NCI-H1417 treated with DMSO at 0.1 percent for 48 hours (cell line): ENCODE measurements at places on chromosomes 3 and 15.

- no peak for DNase-seq
Observed at GRCh38 chr3:48993834-48994233, 3.8 kb downstream of the P4HTM start.

DNA sequence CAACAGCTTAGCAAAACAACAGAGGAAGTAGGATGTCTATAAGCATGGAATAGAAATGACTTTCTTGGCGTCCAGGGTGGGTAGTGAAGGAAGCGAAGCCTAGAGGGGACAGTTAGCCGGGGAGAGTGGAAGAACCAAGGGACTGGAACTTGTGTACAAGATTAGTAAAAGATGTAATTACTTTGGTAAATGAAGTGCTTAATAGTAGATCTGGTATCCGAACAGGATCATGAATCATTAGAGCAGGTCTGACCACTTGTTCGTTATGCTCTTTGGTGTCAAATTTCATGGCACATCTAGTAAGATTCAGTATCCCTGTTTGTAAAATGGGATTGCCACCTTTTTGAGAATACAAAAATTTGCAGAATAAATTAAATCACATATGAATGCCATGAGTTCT is 112.5 kb upstream of the MLF1 start:
- DNase-seq = peak; percentile 67

- DNase-seq = no peak
Observed at GRCh38 chr3:100213891-100214573, 46.8 kb upstream of the TBC1D23 start.

- no peak for DNase-seq
Observed at GRCh38 chr3:33027091-33027490, 69.9 kb downstream of the GLB1 start.

GRCh38 chr3:101243285-101244211 is 76.8 kb downstream of the IMPG2 start:
- no peak for DNase-seq

GRCh38 chr3:14562121-14562890 is 22.2 kb upstream of the GRIP2 start:
- no peak for DNase-seq

DNA sequence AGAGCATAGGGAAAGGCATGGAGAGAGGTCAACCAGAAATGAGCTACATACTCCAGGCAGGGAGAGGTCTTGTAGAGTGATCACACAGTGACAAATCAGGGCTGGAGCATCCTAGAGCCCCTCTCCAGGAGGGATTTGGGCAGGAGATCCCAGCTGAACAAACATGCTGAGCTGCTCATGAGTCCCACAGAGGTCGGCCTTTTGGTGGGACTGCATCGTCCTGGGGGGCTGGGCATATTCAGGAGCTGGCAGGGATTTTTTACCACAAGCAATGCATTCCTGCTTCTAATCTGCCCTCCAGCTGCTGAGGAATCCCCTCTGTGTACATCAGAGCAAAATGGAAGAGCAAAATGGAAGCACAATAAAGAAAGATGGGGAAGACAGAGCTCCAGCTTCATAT is 94.9 kb downstream of the NTRK3 start:
- no peak for DNase-seq

- no peak for DNase-seq
Observed at GRCh38 chr3:149142682-149143081, 13.2 kb downstream of the HPS3 start.

DNA sequence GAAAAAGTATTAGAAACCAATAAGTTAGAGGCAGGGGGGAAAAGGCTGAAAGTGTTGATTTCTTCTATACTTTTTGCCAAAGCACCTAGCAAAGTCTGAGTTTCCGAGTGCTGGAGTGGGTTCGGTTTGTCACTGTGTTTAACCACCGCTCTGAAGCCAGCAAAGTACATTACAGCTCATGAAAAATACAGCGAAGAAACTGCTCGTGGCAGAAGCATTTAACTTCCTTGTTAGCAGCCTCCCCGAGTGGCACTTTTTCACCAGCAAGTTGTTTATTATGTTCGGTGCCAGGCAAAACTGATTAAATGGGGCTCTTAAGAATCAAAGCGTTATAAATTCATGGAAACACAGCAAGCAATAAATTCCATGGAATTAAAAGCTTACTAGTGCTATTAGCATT is 313.6 kb downstream of the FOXP1 start:
- DNase-seq = no peak

GRCh38 chr3:21170964-21171363 is 580.0 kb downstream of the ZNF385D start:
- DNase-seq = no peak

DNA sequence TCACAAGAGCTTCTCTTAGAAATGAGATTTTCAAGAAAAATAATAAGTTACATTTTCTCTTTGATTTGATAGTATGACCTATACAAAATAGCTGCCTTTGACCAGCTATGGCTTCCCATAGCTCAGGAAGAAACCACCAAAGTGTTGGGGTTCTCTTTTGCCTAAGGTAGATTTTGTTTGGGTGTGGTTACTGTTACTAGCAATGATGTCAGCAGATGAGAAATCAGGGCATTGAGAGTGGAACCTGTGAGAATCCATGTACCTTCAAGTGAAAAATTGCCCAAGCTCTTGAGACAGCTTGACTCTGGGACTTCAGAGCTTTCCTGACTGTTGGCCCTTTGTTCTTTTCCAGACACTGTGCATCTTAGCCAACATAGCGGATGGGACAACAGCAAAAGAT is 45.6 kb downstream of the NME9 start:
- DNase-seq = no peak

- DNase-seq = no peak
Observed at GRCh38 chr15:77688266-77688665, 55.6 kb upstream of the LINGO1 start.

DNA sequence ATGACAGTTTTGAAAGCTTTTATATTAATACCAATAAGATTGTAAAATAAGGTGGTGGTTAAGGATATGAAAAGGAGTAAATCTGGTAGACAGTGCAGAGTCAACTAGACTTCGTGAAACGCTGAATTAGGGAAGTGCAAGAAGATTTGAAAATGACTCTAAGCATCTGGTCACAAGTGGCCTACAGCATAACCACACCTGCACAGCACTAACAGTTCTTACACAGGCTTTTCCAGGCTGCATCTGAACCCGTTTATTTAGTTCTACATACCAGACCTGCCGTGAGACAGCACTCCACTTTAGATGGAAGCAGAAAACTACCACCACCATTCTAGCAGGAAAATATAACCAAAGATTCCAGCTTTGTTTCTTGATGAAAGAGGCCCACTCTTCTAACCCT is 1.9 kb downstream of the DMXL2 start:
- DNase-seq = no peak

GRCh38 chr3:143145906-143146305 is 26.3 kb downstream of the CHST2 start:
- no peak for DNase-seq

GRCh38 chr3:95228416-95228815 is 1165.6 kb downstream of the NSUN3 start:
- no peak for DNase-seq

DNA sequence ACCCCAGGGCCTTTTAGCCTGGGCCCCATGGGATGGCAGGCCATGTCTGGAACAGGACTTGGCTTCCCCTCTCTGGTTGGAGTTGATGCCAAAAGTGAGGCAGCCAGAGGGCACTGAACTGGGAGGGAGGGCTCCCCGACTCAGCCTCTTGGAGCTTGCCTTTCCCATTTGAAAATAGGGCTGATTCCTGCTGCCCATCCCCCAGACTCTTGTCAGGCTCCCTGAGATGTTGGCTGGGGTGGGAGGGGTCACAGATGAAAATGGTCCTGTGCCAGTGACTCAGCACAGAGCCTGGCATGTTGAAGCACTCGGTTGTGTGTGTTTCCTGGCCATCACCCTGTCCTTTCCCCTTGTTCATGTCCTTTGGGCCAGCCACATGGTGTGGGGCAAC is 6.6 kb downstream of the PPCDC start:
- DNase-seq = no peak

DNA sequence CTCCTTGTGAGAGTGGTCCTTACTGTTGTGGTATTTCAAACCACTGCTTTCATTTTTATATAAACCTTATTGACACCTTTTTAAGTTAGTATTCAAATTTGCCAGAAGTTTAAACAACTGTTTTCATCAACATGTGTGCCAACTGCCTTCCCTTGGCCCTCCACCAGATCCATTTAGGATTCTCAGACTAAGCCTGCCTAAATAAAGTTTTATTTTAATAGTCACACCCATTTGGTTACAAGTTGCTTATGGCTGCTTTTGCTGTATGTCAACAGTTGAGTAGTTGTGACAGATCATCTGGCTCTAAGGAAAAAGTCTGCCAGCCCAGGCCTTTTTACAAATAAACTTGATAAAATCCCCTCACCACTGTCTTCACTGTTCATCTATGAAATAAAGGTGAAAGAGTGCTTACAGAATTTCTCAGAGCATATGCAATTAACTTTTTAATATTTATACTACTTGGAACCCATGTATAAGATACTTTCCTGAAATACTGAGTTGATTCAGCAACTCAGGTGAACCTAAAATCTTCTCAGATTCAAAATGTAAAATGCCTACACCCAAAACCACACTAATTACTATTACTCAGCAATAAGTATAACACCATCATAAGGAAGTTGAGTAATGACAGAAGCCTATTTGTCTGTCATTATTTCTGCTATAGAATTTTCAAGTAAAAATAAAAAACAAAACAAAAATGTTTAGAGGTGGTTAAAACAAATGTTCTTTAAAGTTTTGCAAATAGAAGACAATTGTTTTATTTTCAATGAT is 35.1 kb downstream of the PEAK1 start:
- DNase-seq = no peak
